ENCODE measurements at places on chromosomes 11 and 22.

DNA sequence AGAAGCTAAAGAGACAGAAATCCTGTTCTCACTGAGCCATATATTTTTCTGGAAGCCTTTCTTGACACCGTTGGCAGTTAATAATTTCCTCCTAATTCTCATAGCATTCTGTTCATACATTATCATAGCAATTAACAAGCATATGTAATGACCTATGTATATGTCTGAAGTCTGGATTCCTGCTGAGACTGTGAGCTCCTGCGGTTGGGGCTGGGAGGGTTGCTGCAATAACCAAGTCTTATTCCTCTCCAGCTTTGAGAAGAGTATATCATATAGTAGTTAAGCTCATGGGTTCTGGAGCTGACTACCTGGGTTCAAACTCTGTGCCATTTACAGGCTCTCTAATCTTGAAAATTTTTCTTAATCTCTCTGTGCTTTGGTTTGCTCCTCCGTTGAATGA is 175.2 kb downstream of the MAML2 start:
- no peak for DNase-seq

GRCh38 chr22:44848296-44848741 is 95.9 kb downstream of the ARHGAP8 start:
- DNase-seq, result no peak

GRCh38 chr11:27864611-27865010 is 164.4 kb upstream of the BDNF start:
- no peak for DNase-seq

DNA sequence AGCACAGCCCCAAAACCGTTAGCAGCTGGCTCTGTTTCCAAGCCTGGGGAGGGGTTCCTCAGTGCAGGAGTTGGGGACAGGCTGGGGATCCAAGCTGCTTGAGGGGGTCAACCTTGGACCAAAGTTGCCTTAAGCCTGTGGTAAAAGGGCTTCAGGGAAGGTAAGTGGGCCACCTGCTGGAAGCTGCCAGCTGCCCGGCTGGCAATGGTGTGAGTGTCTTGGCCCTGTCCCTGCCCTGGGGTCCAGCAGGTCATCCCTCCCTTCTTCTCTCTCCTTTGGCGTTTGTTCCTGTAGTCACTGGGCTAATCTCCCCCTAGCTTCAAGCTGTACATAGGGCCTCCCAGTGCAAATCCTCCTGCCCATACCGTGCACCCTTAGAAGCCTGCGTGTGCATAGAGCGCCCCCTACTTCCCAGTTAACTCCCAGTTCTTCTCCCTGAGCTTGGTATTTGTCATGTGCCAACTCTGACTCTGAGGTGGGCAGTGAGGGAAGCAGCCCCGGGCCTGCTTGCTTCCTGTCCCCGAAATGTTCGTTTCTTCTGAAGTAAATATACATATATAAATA is 4.4 kb downstream of the TMEM258 start:
- DNase-seq, result peak; percentile 35

DNA sequence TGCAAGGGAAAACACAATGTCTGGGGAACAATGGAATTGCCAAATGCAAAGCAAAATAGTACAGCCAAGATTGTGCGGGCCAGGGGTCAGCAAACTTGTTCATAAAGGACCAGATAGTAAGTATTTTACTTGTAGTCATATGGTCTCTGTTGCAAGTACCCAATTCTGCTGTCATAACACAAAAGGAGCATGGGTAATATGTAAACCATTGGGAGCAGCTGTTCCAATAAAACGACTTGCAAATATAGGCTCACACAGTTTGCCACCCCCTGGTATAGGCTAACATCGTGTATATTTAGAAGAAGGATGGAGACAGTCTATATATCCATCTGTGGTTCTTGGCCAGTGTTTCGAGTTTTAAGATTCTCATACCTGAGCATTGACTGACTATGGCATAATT is 15.6 kb downstream of the SDHAF2 start:
- no peak for DNase-seq

DNA sequence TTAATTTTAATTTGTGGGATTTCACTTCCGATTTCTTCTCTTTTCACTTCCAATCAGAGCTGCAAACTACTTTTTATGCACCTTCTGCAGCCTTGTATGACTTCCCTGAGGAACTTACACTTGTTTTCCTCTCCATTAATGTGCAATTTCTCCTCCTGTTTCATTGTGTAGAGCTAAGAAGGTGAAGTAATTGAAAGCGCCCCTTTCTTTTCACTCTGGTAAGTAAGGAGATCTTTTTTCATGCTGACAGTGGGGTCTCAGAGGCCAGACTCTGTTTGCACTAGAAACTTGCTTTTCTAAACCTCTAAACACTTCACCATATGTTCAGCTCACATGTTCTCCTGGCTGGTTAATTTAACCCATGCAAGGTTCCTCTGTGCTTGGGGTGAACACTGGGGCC is 117.0 kb downstream of the FANCF start:
- no peak for DNase-seq

- DNase-seq, result peak; percentile 50
Measured at GRCh38 chr11:19311308-19312030, 70.7 kb upstream of the E2F8 start.

- DNase-seq, result no peak
Measured at GRCh38 chr22:24053481-24054226, 42.5 kb downstream of the CABIN1 start.

All from GM13977 (cell line).